Prostate gland (tissue), 2 donors: ENCODE measurements at places on chromosomes 2 and 18. TPM values are rescaled to one million over a fixed set of nuclear protein-coding genes. Genes with fewer than 3 reads are reported as not detected.
A peak's percentile ranks its signal among the peaks of the same experiment; 100 is the strongest.

TGFA gene
- total RNA-seq: 3.7 TPM

GRCh38 chr2:127293386-127293747, 577 bp downstream of the ERCC3 start:
- no peak for DNase-seq

DNA sequence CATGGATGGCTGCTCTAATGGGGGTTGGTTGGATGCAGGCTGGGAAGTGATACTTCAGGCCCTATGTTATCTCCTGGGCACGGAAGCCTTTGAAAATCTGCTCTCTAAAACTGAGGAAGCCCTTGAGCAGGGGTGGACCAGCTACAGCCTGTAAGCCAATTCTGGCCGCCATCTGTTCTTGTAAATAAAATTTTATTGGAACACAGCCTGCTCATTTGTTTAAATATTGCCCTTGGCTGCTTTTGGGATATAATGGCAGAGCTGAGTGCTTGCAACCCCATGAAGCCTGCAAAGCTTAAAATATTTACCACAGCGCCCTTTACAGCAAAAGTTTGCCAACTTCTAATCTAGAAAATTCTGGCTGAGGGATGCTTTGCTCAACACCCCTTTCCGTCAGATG, 11.9 kb upstream of the IGFBP2 start:
- peak; percentile 74 for DNase-seq

- no peak for DNase-seq
These were observed 29.9 kb upstream of the ALKAL2 start for GRCh38 chr2:317501-318424.

- no peak for DNase-seq
These were observed 775.3 kb downstream of the CPS1 start for GRCh38 chr2:211331736-211332135.

GRCh38 chr2:105711394-105711793, 33.3 kb upstream of the NCK2 start:
- DNase-seq: no peak

- no peak for DNase-seq
These were observed 904.2 kb upstream of the NXPH2 start for GRCh38 chr2:139684286-139684860.

- no peak for DNase-seq
These were observed 52.8 kb upstream of the DCC start for GRCh38 chr18:52287151-52287550.

DNA sequence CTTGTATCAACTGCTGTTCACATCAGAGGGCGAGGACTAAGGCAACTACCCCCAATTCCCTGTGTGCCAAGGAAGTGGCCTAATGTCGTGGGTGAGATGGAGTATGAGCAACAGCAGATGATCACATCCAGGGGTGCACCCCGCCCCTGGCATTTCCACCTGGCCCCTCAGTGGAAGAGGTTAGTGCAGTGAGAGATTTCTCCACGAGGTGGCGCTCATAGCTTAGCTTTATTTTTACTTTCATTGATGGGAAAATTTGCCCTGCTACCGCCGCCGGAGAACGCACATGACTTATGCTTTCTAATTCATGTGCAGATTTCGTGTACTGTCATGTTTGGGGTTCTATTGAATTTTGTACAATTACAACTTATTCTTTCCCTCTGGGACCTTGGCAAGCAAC, 470.6 kb upstream of the MEX3C start:
- DNase-seq: peak; percentile 25

- no peak for DNase-seq
These were observed 31.8 kb downstream of the ARHGAP15 start for GRCh38 chr2:143160732-143161707.

- no peak for DNase-seq
These were observed 10.3 kb upstream of the ATOH8 start for GRCh38 chr2:85743304-85743978.

RESP18 gene
- total RNA-seq: not detected

ZAP70 gene
- total RNA-seq: 1.8 TPM

C2orf78 gene
- total RNA-seq: not detected

SYT4 gene
- total RNA-seq: not detected

- DNase-seq: no peak
These were observed 76.2 kb downstream of the CHRNA1 start for GRCh38 chr2:174688079-174688478.

DNA sequence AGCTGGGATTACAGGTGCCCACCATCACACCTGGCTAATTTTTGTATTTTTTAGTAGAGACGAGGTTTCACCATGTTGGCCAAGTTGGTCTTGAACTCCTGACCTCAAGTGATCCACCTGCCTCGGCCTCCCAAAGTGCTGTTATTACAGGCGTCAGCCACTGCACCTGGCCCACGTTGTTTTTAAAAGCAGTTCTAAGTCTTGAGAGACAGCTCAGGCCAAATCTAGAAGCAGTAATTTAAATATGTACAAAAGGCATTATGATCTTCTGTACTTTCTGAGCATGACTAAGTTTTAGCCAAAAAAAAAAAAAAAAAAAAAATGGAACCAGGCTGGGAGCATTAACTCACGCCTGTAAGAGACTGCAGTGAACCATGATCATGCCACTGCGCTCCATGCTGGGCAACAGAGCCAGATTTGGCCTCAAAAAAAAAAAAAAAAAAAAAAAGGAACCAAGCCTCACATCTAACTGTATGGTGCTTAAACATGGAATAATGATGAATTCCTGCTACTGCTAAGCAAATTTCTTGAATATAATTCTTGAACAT, 4.0 kb downstream of the ABHD3 start:
- DNase-seq: no peak

DNA sequence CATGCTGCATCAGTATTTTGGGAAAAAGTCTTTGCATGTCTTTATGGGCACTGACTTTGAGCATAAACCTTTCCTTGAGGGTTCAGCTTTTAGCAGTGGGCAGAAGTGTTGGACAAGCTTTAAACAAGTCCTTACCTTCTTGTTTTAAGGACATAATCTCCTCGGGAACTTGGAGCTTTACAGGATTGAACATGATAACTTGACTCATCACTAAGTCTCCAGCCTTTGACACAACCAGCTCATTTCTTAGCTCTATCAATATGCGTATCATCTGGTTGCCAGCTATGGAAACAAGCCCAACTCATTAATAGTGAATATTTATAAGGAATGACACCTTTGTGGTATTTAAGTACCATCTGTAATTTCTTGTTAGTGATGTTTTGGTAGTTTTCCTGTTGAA, 21.0 kb upstream of the RAB27B start:
- no peak for DNase-seq

DNA sequence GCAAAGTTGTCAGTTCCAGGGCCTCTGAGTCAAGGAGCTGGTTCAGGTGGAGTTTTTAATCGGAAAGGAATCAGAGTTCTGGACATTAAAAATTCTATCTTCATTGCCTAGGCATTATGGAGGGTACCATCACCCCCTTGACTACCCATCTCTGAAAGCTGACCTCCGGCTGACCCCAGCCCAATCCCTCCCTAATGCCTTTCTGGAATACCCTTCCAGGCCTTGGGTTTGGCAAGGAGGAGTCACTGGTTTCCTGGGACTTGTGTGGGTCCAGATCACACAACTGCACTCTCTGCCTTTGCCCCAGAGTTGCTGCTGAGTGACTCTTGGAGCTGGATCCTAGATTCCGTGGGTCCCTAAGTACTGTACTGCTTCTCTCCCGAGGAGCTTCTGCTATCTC, 1.0 kb upstream of the OSR1 start:
- no peak for DNase-seq

DNA sequence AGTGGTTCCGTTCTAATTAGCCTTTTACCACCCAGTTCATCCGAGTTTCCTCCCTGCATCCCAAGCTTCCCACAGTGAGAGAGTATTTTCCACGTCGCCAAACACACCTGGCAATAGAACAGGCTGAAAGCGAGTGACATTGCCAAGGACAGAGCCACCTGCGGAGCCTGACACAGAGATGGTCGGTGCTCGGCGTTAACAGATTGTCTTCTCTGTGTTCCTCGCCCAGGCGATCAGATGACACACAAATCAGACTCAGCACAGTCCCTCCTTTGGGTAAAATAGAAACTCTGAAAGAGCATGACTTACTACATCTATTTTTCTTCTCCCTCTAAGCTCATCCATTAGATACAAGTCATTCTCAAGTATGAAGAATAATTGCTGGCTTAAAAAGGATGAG, 107.7 kb downstream of the CD226 start:
- no peak for DNase-seq

LAMA1 gene
- total RNA-seq: 1.8 TPM

CRYBA2 gene
- total RNA-seq: not detected

- peak; percentile 22 for DNase-seq
These were observed 82.6 kb upstream of the TANK start for GRCh38 chr2:161077367-161078210.

- DNase-seq: peak; percentile 77
These were observed 29.3 kb downstream of the TGFA start for GRCh38 chr2:70523996-70524965.

SGPP2 gene
- 3.7 TPM for total RNA-seq

DNA sequence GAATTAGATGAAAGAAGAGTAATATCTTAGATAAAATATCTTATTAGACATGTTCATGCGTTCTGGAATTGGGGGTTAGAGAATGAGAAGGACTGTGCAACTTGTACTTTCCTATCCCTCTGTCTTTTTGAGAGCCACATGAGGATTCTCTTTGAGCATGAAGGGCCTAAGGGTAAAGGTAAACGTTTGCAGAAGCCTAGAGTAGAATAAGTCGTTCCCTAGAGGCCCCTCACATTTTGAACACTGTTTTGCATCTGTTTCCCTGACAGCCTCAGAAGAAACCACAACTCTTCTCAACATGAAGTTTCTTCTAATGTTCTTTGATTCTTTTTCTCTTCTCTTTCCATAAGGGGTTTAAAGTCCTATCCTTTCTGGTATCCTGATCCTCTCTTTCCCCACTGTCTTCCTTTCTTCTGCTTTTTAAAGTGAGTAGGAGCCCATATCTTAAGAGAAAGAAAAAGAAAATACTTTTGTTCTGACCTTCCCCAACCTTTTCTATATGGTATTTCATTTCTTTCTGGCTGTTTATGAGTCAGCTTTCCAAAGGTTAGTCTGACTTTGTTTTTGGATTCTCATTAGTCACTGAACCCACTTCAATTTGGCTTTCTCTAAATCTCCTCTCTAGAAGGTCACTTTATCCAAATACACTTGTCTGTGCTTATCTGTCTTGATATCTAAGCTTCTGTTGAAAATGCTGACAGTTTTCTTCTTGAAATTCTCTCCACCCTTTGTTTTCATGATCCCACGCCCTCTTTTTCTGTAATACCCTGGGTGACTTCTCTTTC, 34.8 kb downstream of the PPP1R1C start:
- DNase-seq: no peak

CD8B2 gene
- total RNA-seq: 0.55 TPM

DNA sequence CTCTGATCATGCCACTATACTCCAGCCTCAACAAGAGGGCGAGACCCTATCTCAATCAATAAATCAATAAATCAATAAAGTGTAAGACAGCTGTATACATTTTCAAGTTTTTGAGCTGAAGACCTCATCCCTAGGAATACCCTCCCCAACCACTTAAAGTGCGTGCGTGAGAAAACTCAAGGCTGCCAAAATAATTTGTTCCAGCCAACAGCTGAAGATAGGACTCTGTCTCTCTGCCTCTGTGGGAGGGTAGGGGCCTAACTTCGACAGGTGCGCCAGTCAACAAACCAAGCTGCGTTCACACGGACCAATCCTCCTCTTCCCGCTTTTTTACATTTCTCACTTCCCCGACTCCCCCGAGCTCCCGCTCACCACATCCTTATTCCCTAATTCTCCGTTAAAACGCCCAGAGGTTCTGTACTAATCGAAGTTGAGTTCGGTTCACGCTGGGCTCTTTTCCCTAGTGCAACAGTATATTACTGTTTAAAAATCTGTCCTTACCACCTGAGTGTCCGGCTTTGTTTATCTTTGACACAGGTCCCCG, 618 bp downstream of the POLR2D start:
- DNase-seq: no peak

ESPNL gene
- 3.9 TPM for total RNA-seq

DNA sequence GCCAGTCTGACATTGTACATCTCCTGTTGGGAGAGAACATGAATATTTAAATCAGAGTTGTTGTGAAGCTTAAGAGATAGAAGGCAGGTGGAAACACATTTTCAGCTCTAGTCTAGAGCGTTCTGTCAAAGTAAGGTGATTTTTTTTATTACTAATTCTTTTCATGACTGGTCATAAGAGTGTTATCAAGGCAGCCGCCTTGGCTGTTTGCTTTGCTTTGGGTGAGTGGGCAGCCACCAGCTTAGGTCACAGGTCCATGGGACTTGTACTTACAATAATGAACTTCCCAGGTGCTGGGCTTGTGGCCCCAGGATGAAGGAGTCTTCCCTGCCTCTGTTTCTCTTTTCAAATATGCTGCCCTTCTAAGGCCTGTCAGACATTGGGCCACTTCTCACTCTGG, 256.3 kb downstream of the SRBD1 start:
- DNase-seq: no peak

CFAP65 gene
- not detected for total RNA-seq

DYSF gene
- total RNA-seq: 9.4 TPM

DNA sequence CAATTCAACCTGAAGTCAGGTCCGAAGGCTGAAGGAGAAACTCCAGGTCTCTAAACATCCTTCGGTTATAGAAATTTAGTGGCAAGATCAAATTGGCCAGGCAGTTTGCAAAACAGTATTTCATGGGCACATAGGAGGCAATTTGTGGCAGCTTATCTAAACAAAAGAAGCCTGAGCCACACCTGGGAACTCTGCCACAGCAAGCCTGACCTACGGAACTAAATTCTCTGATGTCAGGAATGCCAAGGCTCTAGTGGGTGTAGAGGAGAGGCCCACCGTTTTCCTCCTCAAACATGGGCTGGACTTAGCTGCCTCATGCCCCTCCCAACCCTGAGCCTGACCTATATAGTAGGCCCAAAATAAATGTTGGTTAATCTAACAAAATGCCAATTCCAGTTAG, 16.0 kb downstream of the SATB2 start:
- DNase-seq: no peak

GRCh38 chr2:147689220-147689909, 155.5 kb upstream of the ACVR2A start:
- no peak for DNase-seq

- no peak for DNase-seq
These were observed 269.8 kb upstream of the HDAC4 start for GRCh38 chr2:239670463-239671120.

GRCh38 chr2:40466935-40467572, 15.2 kb upstream of the SLC8A1 start:
- no peak for DNase-seq

DSG4 gene
- total RNA-seq: 0.05 TPM

CHPF gene
- 819 TPM for total RNA-seq

GRCh38 chr2:168601741-168602140, 145.7 kb downstream of the CERS6 start:
- no peak for DNase-seq
